ENCODE measurements at places on chromosomes 7 and 10.

DNA sequence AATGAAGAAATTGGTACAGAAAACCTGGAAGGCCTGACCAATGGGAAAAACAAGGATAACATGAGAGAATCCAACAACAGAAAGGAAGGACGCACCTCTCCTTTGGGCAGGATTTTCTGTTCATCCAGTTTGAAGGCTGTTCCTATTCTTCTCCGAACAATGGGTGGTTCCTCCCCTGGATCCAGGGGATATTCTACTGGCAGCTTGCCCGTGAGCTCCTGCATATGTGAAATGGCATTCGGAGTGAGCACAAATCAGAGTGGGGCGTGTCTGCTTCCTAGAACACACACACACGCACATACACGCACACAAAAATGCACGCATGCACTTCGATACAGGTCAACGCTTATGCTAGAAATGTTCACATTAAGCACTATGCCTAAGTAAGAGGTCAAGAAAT lies 83.5 kb downstream of the PRPF18 start:
- DNase-seq, result no peak

DNA sequence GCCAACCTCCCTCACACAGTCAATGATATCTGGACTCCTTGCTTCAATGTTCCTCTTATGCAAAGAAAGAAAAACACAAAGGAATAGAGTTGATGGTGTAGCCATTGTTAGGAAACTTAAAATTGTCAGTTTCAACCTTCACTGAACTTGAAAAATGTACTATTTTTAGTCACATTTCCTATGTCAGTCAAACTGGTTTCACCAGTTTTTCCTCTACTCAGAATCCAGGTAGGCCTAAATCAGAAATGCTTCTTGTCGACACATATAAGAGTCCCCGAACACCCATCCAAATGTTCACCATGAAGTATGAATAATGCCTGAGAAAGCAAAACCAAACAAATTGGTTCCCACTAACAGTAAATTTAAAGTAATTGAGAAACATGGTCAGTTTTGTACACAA lies 42.4 kb upstream of the ZMYND11 start:
- no peak for DNase-seq

DNA sequence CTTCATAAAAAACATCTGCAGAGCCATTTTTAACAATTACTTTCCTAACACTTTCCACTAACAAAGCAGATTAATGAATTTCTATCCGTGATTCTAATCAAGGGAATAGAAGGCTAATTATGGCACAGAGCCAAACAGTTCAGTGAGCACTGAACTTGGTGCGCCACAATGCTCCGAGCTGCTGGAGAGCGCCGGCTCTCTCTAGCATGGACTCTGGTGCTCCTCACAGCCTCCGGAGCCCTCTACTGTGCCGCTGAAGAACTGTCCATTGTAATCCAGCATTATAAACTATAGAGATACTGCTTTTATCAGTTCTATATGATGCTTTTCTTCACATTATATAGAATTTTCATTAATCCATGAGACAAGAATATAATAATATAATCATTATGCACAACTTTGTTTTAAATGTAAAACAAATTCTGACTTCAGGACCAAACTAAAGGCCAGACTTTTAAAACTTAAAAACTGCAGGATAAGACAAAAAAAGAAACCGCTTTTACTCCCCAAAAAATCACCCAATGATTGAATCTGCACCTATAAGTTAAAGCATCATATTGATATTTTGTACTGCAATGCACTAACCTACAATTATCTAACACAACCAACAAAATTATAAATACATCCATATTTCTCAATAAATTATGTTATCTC lies 123.6 kb downstream of the RNF32 start:
- no peak for DNase-seq

- DNase-seq, result no peak
Observed at GRCh38 chr7:77467408-77467807, 51.3 kb upstream of the GSAP start.

DNA sequence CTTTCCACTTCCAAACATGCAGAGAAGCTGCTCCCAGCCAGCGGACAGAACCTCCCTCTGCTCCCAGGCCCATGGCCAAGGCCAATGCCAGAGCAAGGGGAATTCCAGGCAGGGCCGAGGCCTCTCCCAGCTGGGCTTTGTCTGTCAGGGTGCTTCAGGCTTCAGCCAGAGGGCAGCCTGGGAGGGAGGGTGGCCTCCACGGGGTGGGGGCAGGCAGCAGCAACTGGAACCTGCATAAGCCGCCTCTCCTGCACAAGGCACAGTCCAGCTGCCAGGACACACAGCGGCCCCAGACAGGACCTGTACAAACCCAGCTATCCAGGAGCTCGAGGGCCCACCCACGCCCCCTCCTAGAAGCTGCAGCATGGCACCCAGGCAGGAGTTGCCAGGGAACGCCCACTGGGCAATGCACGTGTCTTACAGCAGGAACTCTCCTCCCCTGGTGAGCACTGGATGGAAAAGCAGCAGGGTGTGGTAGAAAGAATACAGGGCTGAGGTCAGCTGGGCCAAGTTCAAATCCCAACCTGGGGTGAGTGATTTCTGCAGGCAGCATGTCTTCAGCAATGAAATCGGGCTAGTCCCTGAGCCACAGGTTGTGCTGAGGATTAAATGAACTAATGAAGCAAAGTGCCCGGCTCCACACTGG lies 7.6 kb downstream of the FAM53B start:
- no peak for DNase-seq

DNA sequence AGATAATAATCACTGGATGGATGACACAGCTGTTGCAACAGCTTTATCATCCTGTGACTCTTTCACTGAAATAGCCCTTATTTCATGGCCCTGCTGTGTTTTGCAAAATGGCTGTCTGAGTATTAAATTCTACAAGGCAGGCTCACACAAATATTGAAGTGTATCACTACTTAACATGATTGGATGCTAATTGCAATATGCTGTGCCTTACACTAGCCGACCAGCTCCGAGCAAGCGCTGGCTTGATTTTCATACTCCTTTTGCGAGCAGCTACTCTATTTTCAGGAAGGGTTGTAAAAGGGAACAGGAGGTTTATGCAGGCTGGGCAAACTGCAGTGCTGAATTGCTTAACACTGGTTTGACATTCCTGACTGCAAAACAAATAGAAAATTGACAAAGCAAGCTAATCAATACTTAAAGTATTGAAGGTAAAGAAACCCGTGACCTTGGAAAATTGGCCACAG lies 121.6 kb downstream of the CACNB2 start:
- DNase-seq, result no peak

- DNase-seq, result no peak
Observed at GRCh38 chr10:33817605-33818004, 483.1 kb upstream of the NRP1 start.

DNA sequence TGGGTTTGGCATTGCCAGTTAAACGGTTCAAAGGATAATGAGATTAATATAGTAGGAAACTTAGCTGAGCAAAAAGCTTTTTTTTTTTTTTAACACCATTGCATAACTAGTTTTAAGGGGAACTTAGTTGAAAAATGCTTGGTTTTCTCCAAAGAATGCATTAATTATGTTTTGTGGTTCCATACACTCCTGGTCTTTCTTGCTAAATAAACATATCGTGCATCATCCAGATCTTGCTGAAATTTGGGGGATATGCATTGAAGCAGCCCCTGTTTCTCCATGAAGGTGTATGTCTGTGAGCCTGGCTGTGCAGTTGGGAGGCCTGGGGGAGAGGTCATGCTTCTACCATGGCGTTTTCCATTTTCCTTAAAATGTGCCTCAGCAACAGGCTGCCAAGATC lies 558.2 kb upstream of the GALNT17 start:
- no peak for DNase-seq

GRCh38 chr7:102912742-102913141 lies at the start of gene LRRC17:
TSS of gene LRRC17 (plus strand) at chr7:102913000. CDS start at chr7:102933914, 20,914 bp downstream.
- DNase-seq, result no peak

DNA sequence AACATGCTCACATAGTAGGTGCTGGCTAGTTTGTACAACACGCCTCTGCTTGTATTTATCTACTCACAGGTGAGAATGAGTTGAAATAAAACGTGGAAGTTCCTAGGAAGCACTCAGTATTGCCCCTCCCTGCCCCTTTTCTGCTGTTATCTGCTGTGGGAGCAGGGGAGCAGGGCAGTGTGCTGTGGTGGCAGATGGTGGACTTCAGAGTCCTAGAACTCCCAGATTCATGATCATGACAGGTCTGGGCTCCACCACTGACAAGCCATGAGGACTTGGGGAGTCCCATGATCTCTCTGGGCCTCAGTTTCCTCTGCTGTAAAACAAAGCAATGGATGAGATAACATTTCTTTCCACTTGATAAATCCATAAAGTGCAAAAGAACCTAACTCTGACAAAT lies 11.6 kb upstream of the PRKCQ start:
- no peak for DNase-seq

GRCh38 chr10:37549054-37549453 lies 308.4 kb downstream of the ZNF248 start:
- no peak for DNase-seq

- DNase-seq, result no peak
Observed at GRCh38 chr10:75880031-75880775, 448.8 kb downstream of the LRMDA start.

DNA sequence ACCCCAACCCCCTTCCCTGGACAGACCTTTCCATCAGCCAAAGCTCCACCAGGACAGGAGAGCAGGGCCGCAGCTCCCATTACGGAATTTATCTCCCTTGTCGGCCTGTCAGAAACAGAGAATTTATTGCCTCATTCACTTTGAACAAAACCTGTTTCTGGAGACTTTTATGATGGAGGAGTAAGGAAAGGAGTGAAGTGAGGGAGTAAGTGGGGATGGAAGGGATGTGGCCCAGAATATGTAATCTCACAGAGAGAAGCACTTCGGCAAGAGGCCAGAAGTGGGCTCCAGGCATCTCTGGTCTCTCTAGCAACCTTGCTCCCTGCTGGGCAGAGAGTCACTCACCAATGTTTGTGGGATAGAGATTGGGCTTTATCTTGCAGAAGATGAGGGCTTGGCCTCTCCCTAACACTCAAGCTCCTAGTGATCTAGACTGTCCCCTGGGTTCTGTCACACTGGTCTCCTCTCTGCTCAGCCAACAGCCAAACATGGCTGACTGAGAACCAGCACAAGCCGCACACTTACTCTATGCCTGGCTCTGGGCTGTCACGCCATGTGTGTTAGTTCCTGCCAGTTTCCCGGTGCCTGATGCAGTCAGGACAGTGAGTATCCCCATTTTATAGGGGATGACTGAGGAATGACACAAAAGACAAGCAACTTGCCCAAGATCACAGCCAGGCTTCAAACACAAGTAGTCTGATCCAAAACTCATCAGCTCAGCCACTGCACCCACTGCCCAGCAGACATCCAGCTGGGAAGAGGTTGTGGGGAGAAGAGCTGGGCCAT lies 149.4 kb upstream of the ZMIZ1 start:
- DNase-seq, result no peak

GRCh38 chr10:46538155-46538554 lies 18.3 kb downstream of the GPRIN2 start:
- no peak for DNase-seq

DNA sequence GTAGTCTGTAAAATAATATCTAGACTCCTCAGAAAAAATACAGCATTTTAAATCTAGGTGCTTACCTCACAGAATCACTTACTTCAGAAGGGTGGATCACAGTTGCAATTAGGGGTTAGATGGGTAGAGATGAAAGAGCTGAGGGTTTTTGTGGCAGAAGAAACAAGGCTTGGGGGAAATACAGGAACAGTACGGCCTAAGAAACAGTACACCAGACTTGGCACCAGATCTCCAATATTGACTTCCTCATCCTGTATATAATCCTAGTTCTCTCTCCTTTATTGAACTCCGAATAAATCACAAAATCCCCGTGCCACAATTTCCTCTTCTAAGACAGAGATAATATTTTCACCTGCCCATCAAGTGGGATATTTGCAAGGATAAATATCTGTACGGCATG lies 14.3 kb downstream of the CEP41 start:
- no peak for DNase-seq

- no peak for DNase-seq
Observed at GRCh38 chr7:537911-538634, 18.4 kb upstream of the PDGFA start.

DNA sequence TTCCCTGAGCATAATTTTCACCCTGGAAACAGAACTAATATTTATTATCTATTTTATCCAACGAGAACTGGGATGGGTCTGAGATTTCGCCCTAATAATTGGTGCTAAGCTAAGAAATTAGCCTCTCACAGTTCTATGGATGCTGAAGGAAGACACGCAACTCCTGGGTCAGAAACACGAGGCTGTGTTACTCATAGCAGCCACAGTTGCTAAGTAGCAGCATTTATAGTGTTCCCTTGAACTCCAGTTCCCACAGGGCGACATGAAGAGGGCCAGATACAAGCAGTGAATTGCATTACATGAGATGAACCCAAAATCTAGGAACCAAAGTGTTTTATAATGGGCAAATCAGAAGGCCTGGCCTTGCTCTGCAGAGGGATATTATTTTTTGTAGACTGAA lies 109.8 kb upstream of the AGR3 start:
- DNase-seq, result no peak

- DNase-seq, result no peak
Observed at GRCh38 chr7:90777465-90777864, 181.3 kb downstream of the CDK14 start.

GRCh38 chr10:73408061-73408460 lies 5.8 kb downstream of the ANXA7 start:
- no peak for DNase-seq

GRCh38 chr7:39211581-39211980 lies 233.9 kb downstream of the POU6F2 start:
- no peak for DNase-seq

DNA sequence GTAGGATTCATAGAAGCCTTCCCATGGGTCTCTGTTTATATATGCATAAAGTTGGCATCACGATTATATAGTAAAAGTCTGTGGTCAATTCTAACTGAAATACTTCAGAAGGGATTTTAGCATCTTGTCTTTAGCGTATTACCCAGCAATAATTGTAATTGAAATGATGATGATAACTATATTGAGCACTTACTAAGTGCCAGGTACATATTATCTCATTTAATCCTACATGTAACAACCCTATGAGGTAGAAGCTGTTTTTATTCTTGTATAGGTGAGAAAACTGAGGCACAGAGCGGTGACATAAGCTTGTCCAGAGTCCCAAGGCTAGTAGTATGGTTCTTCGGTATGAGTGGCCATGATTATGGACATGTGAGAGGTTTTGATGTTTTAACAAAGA lies 33.8 kb downstream of the PANK1 start:
- DNase-seq, result no peak

DNA sequence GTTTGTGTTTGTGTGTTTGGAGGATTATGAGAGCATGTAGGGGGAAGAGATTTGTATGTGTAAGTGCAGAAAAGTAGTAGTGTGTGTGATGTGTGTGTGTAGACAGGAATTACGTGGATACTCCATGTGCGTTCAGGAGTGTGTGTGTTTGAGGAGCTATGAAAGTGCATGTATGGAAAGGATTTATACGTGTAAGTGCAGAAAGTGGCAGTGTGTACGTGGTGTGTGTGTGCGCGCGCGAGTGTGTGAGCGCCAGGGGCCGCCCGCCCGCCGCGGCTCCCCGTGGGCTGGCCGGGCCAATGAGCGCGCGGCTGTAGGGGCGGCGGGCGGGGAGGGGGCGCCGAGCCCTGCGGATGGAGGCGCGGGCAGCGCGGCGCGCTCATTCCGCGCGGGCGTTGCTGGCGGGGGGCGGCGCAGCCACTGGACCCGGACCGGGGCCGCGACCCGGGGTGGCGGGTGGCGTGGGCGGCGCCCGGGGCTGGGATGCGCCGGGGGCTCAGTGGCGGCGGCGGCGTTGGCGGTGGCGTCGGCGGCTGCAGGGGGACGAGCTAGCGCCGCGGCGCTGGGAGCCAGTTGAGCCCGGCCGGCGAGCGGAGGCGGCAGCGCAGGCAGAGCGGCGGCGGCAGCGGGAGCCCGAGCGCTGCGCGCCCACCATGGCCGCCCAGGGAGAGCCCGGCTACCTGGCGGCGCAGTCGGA lies at the start of gene BICC1:
Gene BICC1 (plus strand): TSS at position 382 of the 697 bp plus-strand sequence. CDS start 272 bp downstream, at position 654.
- peak; percentile 4 for DNase-seq
